ENCODE measurements at places on chromosomes 1 and 21. TPM values are rescaled to one million over a fixed set of nuclear protein-coding genes. Genes with fewer than 3 reads are reported as not detected.

DNA sequence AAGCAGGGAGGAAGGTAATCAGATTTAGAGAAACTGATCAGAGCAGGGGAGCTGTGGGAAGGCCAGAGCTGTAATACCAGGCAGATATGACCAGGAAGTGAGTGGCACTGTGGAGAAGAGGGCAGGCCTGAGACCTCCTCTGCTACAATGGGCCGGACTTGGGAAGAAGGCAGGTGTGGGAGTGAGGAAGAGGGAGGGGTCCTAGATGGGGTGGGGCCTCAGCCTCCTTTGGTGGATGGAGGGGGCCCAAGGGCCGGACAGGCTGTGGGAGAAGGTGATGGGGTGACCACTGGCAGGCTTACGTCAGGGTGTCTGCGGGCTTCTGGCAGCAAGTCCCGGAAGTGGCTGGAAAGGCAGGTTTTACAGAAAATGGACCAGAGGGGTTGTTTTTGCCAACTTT is 5.0 kb upstream of the HPCA start:
- DNase-seq: no peak

The FAM72C gene
- 0.67 TPM for polyA plus RNA-seq

DNA sequence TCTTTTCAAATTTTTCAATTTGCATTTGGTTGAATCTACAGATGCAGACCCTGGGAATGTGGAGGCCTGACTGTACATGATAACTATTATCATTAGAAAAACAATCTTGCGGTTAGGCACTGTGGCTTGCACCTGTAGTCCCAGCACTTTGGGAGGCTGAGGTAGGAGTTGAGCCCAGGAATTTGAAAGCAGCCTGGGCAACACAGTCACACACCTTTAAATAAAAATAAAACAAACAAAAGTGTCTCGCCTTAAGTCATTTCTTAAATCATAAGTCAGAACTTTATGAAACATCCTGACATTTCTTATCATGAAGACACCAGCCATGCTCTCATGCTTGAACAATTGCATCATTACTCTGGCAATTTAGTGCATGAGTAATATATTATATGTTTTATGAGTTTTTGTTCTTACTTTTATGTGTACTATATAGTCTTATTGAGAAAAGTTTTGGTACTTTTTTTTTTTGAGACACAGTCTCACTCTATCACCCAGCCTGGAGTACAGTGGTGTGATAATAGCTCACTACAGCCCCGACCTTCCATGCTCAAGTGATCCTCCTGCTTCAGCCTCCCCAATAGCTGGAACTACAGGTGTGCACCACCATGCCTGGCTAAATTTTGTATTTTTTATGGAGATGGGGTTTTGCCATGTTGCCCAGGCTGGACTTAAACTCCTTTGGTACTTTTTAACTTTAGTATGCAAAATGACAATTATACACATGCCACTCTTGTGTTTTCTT is 7.8 kb downstream of the TBX19 start:
- DNase-seq: no peak

- peak; percentile 78 for DNase-seq
These were observed 34.8 kb downstream of the ACOT7 start for GRCh38 chr1:6358757-6359201.

GRCh38 chr1:41382480-41383090 is 21.4 kb downstream of the FOXO6 start:
- peak; percentile 49 for DNase-seq

GRCh38 chr1:89499320-89499719 is 25.3 kb upstream of the LRRC8B start:
- no peak for DNase-seq

The C1orf226 gene
- 1.8 TPM for polyA plus RNA-seq

GRCh38 chr21:27122686-27123085 is 155.8 kb upstream of the ADAMTS5 start:
- no peak for DNase-seq

The S100A14 gene
- 0.10 TPM for polyA plus RNA-seq

GRCh38 chr1:58244872-58245271 is 301.7 kb downstream of the OMA1 start:
- no peak for DNase-seq

GRCh38 chr1:216114180-216114579 is 309.1 kb downstream of the USH2A start:
- DNase-seq: no peak

The TCHHL1 gene
- not detected for polyA plus RNA-seq

All from endothelial cell of umbilical vein (primary cell).